Suppressor macrophage treated with lipopolysaccharide for 4 hours (primary cell): ENCODE measurements at places on chromosomes 4 and X.

DNA sequence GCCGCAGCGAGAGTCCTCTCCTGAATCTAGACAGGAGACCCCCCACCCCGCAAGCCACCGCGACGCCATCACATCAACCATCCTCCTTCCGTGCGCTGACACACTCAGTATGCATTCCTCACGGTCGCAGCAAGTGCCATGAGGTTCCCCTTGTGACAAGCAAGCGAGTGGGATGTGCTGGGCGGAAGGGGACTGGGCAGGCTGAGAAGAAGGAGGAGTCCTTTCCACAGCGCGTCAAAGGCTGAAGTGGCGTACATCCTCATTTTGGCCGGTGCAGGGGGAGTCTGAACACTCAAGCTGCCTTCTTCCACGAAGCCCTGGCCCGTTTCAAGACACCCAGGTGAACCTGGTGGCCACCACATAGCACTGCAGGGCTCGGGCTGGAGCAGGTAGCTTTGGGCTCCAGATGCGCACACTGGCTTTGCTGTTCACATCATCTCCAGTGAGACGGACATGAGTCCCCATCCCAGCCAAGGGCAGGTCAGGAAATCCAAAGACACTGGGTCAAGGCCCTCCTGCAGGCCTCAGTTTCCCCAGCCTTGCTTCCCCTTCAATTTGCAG, 30.4 kb downstream of the CCNQ start:
- no peak for DNase-seq

DNA sequence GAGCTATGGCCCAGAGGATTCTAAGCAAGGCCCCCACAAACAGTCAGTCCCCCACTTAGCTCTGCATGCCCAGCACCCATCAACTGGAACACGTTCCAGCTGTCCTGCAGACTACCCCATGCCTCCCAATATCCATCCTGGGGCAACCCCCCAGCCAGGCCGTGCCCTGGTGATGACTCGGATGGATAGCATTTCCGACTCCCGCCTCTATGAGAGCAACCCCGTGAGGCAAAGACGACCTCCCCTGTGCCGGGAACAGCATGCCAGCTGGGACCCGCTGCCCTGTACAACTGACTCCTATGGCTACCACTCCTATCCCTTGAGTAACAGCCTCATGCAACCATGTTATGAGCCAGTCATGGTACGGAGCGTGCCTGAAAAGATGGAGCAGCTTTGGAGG, 32.0 kb downstream of the LAS1L start:
- DNase-seq: no peak

DNA sequence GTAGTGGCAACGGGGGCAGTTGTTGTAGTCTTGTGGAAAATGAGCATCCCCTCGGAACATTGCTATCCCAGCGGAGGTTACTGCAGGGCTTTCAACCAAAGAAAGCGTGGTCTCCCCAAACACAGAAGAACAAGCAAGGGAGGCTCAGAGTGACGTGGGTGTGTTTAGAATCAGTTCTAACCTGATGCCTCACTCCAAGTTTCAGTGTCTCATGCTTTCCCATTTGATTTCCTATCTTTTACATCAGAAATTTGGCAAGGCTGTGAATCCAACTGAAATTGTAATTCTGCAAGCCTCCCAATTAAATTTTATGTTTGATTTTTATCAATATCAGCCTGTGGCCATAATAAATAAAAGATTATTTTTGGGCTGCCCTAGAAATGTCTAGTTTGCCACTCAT, 156.1 kb upstream of the LNX1 start:
- no peak for DNase-seq

- peak; percentile 61 for DNase-seq
These were observed 108.4 kb downstream of the DOCK11 start for GRCh38 chrX:118603981-118604380.

GRCh38 chr4:67935888-67936287, 27.4 kb downstream of the TMPRSS11A start:
- no peak for DNase-seq
